Endodermal cell (in vitro differentiated cells): ENCODE measurements at places on chromosomes 3 and 15. TPM values are rescaled to one million over a fixed set of nuclear protein-coding genes. Genes with fewer than 3 reads are reported as not detected.

The SCAANT1 gene
- total RNA-seq = not detected in 3 replicates

GRCh38 chr3:116877968-116878367 is 168.4 kb downstream of the TUSC7 start:
- no peak for DNase-seq

GRCh38 chr3:146473726-146474125 is 4.4 kb upstream of the PLSCR2 start:
- no peak for DNase-seq

- DNase-seq = peak; percentile 54
Measured at GRCh38 chr3:110526777-110527727, 544.6 kb upstream of the NECTIN3 start.

DNA sequence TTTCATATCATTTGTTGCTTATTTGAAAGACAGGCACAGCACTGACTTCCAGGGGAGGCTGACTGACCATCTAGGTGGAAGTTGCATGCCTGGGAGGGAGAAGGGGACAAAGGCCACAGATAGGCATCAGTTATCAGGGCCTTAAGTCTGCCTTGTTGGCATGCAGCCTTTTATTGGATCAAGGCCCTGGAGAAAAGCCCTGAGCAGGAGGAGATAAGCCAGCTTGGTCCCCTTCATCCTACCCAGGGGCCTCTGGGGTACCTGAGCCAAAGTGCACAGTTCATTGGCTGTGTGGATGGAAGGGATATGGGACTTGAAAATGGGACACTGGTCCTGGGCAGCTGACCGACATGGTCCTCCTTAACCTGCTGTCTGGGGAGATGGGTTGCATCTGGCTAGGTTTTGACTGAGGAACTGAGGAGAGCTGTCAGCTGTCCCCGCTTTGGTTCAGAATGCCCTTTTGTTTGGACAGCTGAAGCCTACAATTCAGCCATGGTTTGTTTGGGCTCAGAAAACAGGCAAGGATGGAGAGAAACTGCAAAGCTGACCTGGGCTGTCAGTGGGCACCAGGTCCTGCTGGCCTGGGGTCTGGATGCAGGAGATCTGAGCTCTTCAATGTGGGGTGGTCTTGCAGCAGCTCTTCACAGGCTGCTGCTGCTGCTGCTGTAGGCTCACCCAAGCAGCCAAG is 60.0 kb downstream of the FLNB start:
- DNase-seq = no peak

- DNase-seq = peak; percentile 33
Measured at GRCh38 chr3:126121074-126121473, 37.1 kb upstream of the SLC41A3 start.

GRCh38 chr3:34073111-34073510 is 274.7 kb downstream of the PDCD6IP start:
- no peak for DNase-seq

DNA sequence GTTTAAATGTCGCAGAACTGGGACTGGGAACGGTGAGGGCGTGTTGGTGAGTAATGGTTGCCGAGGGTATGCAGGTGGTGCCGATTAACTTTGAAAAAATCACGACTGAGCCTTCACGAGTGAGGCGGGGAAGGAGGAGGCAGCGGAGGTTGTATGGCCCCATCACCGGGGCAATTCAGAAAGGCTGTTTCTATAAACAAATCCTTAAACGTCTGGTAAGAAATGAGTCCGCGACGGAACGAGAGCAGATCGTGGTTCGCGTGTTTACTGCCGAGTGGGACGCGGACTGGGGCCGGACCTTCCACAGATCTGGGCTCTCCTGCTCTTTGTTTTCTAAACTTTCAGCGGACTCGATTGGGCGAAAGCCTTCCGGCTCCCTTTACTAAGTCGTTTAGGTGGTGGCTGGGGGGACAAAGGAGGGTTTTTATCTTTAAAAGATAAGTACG is 2.7 kb downstream of the IGF1R start:
- DNase-seq = peak; percentile 59

- peak; percentile 64 for DNase-seq
Measured at GRCh38 chr15:71085809-71086208, 29.5 kb upstream of the THSD4 start.

The SPTBN5 gene
- 0.95 to 2.0 TPM (median 1.3 TPM) in 3 replicates for total RNA-seq

The NPTN gene
- 66.6 to 95.7 TPM (median 85.4 TPM) in 3 replicates for total RNA-seq

- DNase-seq = peak; percentile 66
Measured at GRCh38 chr3:113312416-113312815, 101.1 kb downstream of the BOC start.

GRCh38 chr3:106281221-106281620 is 412.4 kb upstream of the CBLB start:
- DNase-seq = no peak

- no peak for DNase-seq
Measured at GRCh38 chr3:120324190-120324589, 25.0 kb downstream of the LRRC58 start.

The IL17RB gene
- total RNA-seq = 4.5 and 6.2 TPM in 2 replicates

The POPDC2 gene
- 0.40 to 0.95 TPM (median 0.59 TPM) in 3 replicates for total RNA-seq

The TMC3 gene
- total RNA-seq = not detected in 3 replicates
